CD4-positive, alpha-beta T cell treated with Interleukin-2 at 100 ng/mL for 4 hours (primary cell): ENCODE measurements at places on chromosomes 4 and X.

- no peak for DNase-seq
Observed at GRCh38 chr4:3073158-3074077, 920 bp downstream of the HTT-AS start.

DNA sequence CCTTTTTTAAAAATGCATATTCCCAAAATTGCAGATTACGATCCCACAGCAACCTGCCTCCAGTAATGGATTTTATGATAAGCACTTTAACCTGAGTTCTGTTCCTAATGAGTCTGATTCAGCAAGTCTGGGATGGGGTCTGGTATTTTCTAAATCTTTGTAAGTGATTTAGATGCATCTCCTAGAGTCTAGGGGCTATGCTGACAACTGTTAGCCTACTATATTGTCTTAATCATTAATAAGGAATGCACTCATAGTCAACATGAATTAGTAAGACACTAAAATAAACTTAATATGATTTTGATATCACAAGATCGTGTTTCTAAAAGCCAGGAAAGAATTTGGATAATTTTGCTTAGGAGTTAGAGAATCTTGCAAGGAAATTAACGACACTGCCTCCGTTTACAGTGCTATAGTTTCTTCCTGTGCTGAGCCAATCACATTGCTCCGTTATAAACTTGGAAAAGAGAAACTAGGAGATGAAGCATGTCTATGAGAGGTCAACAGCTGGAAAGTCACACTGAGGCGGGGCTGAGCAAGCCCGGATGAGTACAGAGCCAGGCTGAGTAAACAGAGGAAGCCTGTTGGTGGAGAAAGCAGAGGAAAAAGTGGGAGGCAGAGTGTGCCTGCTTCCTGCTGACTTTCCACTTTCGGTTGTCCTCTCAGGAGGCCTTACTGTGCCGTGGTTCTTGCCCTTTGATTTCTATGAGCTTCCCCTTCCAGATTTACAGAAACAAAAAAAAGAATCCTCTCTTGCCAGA, 5.4 kb downstream of the SCARB2 start:
- no peak for DNase-seq

- DNase-seq, result peak; percentile 58
Observed at GRCh38 chr4:102535398-102536082, 34.4 kb downstream of the NFKB1 start.

DNA sequence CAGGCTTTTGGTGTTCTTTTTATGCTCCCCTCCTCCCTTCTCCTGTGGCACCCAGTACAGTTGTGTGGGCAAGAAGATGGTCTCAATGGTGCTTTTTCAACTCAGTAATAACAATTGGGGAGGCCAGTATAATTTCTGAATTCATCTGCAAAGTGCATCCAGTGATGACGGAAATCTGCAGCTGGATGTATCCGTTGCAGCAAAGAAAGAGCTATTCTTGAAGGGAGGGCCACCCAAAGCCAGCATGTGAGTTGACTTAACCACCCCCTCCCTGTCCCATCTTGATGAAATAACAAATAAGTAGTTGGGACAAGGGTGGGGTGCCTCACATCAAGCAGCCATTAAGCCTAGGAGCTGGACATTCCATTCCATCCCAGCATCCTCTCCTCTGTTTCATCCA, 30.7 kb downstream of the TSC22D3 start:
- no peak for DNase-seq

GRCh38 chrX:9033179-9033578, 748 bp downstream of the FAM9B start:
- no peak for DNase-seq
